ENCODE measurements at places on chromosomes 7 and 10. TPM values are rescaled to one million over a fixed set of nuclear protein-coding genes. Genes with fewer than 3 reads are reported as not detected.

NYAP1 gene
- total RNA-seq = 3.2 TPM

GRCh38 chr7:152424348-152425108 is 11.3 kb downstream of the KMT2C start:
- no peak for DNase-seq

OR9A2 gene
- total RNA-seq = not detected

CEP55 gene
- total RNA-seq = 67.9 TPM

CCDC136 gene
- total RNA-seq = 6.9 TPM

- no peak for DNase-seq
These were observed 52.2 kb downstream of the SEM1 start for GRCh38 chr7:96657347-96658021.

PRSS58 gene
- total RNA-seq = not detected

ITPRIP gene
- 23.1 TPM for total RNA-seq

SMIM30 gene
- total RNA-seq = 40.8 TPM

DNA sequence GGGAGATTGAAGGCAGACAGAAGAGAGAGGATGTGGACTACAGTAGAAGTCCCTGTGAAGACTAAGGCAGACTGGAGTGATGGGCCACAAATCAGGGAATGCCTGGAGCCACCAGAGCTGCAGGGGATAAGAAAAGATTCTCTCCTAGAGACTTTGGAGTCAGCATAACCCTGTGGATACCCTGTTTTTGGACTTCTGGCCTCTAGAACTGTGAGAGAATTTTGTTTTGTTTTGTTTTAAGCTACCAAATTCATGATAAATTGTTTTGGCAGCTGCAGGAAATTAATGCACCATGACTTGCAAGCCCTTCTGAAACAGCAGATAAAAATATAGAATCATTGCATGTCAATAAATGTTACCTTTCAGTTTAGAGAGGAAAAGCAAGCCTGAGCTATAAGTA is 41.3 kb downstream of the INHBA start:
- no peak for DNase-seq

GRCh38 chr7:37354656-37355131 is 94.0 kb downstream of the ELMO1 start:
- no peak for DNase-seq

TMEM270 gene
- total RNA-seq = not detected

- no peak for DNase-seq
These were observed 2.1 kb downstream of the CAV1 start for GRCh38 chr7:116526897-116527296.

- DNase-seq = no peak
These were observed 57.3 kb upstream of the DPYSL4 start for GRCh38 chr10:132129431-132129830.

TRUB1 gene
- total RNA-seq = 29.6 TPM

GRCh38 chr7:5700391-5700985 is 81.0 kb downstream of the RNF216 start:
- DNase-seq = no peak

DNA sequence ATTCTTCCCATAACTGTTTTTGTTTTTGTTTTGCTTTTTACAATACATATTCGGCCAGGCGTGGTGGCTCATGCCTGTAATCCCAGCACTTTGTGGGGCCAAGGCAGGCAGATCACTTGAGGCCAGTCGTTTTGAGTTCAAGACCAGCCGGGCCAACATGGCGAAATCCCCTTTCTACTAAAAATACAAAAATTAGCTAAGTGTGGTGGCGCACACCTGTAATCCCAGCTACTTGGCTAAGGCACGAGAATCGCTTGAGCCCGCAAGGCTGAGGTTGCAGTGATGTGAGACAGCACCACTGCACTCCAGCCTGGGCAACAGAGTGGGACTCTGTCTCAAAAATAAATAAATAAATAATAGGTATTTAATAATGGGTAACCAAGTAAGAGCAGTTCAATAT is 2.3 kb downstream of the TM9SF3 start:
- DNase-seq = no peak

- peak; percentile 74 for DNase-seq
These were observed 517.5 kb upstream of the GALNT17 start for GRCh38 chr7:70614237-70615045.

DNA sequence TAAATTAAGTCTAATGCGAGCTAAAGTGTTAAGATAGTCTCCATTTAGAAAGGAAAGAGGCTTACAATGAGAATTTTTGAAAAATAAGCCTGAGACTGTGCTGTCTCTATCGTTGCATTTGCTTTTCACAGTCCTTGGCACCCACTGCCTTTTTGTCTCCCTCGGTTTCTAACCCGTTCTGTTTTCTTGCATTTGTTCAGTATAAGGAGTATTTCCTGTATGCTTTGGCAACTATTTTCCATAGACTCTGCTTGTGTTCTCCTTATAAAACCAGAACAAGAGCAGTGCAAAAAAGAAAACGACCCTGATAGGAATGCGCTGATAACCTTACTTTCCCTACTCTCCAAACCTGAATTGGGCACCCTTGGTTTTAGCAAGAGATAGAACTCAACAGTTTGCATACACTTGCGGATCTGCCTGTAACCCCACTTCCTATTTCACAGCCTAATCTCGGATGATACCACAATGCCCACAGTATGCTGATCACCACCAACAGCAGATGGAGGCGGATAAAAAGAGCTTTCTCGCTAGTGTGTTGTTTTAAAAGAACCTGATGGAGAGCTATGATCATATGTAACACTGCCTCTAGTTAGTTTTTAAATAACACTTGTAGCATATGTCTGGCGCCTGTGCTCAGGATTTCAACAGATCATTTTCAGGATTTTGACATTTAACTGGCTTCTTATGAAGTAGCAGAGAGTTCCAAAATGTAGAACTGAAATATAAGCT is 1.6 kb upstream of the ARHGAP12 start:
- peak; percentile 26 for DNase-seq

DNA sequence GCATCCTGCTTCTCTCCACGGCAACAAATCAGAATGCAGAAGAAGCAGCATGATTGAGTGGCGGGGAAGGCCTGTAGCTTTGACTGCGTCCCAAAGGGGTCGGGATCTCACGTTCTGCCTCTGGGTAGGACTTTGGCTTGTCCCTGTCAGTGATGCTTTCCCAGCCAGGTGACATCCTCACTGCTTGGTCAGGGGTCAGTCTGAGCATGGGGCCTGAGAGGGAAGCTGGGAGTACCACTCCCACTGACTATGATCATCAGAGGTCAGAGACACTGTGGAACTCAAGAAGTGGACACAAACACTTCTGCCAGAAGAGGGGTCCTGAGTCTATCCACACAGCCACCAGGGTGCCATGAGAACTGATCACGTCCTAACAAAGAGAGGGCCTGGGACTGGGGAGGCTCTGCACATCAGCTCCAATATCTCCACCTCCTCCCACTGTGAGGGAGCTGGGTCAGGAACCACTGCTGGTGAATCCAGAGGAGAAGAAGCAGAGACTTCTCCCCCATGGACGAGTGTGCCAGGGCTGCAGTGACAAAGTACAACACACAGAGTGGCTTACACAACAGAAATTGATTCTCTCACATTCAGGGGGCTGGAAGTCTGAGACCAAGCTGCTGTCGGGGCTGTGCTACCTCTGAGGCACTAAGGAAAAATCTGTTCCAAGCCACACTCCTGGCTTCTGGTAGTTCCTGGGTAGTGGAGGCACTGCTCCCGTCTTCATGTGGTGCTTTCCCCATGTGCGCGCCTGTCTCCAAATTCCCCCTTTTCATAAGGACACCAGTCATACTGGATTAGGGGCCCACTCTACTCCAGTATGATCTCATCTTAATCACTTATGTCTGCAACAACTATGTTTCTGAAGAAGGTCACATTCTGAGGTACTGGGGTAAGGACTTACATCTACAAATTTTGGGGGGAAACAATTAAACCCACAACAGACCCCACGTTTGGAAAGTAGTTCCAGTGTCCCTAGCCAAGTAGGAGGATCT is 131.1 kb downstream of the CYP26A1 start:
- no peak for DNase-seq

DNA sequence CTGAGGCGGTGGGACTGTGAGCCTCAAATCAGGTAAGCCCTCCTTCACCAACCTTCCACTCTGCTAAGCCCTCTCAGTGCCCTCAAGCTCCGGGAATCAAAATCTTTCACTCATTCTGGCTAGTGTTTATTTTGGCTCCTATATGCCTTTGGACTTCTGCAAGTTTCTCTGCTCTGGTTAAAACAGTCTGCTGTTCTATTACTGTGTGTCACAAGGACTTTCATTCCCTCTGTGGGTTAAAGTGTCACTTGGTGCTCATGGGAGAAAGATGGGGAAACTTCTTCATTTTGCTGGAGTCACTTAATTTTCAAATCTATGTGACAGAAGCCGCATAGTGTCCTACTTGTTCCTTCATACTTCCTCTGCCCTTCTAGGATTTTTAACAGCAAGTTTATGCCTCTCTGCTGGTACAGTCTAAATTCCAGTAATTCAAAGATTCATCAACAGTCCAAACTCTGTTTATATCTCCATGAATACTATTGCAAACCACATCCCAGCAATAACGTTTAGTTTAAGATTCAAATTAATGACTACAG is 61.3 kb downstream of the CD36 start:
- no peak for DNase-seq

HUS1 gene
- 42.3 TPM for total RNA-seq

- no peak for DNase-seq
These were observed 211.0 kb upstream of the KLF14 start for GRCh38 chr7:130944997-130945396.

SLC26A5 gene
- not detected for total RNA-seq
